ENCODE measurements at places on chromosomes 5 and 9.

DNA sequence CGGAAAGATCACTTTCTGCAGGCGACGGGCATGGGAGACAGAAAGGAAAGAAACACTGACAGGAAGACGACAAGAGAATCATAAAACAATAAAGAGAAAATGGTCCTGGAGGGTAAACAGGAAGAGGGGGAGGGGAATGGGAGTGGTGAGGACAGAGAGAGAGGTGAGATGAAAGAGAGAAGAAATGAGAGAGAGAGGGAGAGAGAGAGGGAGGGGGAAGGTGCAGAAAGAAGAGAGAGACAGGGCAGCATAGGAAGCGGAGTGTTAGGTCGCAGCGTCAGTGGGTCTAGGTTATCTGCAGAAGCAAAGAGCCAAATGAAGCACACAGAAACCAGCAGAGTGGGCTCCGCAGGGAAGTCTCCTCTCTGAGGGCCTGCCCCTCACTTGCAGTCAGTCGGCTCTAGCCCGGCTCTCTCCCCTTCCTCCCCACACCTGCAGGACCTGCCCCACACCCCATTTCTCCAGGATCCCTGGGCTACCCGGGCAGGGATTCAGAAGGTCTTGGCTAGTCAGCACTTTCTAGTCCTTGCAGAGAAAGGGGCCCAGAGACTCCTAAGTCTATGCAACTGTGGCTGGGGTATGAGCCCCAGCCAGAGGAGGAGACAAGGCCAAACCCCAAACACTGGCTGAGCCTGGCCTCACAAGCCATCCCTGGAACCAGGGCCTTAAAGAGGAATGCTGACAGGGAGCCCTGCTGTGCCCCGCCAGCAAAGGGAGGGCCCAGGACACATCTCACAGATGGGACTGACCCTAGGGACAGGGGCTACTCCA, 29.7 kb upstream of the MEIKIN start:
- peak; percentile 47 for DNase-seq

GRCh38 chr5:61635271-61635670, 303.2 kb downstream of the ZSWIM6 start:
- DNase-seq = no peak

DNA sequence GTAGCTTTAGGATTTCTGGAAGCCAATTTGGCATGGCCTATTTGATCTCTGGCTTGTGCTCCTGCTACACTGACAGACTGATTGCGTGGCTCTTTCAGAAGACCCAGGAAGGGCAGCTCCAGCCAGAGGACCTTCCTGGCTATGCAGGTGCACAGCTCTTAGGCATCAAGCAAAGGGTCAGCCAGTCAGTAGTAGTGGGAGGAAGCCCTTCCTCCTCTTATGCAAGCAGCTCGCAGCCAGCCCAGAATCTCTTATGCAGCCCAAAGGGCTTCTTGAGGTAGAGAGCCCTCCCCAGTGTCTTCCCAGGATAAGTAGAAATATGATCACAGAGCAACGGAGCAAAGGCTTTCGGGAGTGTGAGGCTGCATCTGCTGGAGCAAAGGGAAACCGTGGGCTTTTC, 43.2 kb downstream of the SLC36A1 start:
- DNase-seq = no peak

- no peak for DNase-seq
Observed at GRCh38 chr9:131420980-131421624, 27.2 kb downstream of the PRRC2B start.

DNA sequence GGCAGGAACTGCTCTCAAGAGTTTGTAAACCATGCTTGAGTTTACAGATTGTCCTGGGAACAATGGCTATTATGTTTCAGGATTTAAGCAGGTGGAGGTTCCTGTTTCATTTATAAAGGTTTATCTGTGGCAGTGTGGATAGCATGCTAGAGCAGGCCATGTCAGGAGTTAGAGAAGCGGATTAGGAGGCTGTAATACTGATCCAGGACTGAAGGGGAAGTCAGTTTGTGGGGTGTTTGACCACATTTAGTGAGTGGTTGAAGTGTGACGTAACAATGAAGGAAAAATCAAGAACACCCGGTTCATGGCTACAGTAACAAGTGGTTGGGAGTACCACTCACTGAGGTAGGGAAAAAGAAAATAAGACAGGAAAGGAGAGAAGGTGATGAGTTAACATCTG, 299.0 kb downstream of the TLR4 start:
- DNase-seq = no peak

All from H9 (cell line).